ENCODE measurements at places on chromosomes 1 and 21.

DNA sequence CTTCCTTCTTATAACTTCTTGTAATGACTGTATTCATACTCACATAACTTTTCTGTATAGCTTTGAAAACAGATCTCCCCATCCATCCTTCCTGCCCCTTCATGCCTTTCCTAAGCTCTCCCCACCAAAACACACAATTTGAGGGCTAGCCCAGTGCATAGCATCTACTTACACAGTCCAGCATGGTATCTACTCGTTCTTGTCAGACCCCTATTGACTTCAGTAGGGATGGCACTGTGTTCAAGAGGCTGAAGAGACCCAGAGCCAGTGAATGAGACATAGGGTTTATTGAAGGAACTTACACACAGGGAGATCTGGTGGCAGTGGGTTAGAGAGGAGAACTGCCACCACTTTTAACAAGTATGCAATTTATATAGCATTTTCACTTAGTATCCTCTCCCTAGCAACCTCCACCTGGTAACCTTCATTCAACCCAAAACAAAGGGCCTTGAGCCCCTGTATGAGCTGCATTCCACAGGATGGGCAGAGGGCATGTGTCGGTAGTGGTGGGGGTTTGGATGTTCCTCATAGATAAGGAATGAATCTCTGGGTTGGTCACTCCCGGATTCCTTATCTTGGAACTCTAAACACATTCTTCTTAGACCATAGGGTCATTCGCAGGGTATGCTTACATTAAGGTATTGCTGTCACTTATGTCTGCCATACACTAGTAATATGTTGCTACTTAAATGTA, 64.9 kb upstream of the GNG12 start:
- DNase-seq: peak; percentile 83

GRCh38 chr1:210697185-210697584, 368.5 kb downstream of the HHAT start:
- DNase-seq: no peak

- peak; percentile 60 for DNase-seq
These were observed 3.1 kb downstream of the ACTA1 start for GRCh38 chr1:229430761-229431283.

GRCh38 chr1:110594456-110595352, 11.5 kb downstream of the KCNA2 start:
- no peak for DNase-seq

- no peak for DNase-seq
These were observed 32.3 kb downstream of the PROK1 start for GRCh38 chr1:110483308-110483685.

- DNase-seq: no peak
These were observed 243.6 kb downstream of the TM2D1 start for GRCh38 chr1:61481315-61481715.

DNA sequence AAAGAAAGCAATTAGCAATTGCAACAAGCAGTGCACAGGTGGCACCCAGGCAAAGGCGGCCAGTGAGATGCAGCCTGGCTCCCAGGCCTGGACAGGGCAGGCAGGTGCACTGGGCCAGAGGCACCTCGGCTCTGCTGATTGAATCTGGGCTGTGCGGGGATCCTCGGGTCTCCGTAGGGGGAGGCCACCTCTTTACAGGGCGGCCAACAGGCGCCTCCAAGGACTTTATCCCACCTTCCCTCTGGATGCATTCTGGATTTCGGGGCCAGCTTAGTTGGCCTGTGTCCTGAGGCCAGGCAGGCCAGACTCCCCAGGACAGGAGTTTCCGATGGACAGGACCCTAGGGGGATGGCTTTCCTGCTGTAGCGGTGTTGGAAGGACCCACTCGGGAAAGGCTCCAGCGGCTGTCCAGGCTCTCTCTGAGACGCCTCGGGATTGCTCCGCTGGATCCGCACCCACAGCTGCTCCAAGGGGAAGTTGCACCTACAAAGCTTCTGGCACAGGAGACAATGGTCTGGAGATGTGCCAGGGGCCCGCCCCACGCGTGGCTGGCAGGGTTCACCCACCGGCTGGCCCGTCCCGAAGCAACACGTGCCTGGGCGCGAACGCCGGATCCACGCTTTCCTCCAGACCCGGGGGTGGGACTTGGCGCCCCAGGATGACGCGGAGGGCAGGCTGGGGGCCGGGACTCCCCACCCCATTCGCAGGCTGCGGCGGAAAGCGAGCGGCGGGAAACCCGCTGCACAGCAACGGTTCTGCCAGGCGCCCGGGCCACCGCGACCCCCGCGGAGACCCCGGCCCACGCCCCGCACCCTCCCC, 810 bp downstream of the SLC19A1 start:
- peak; percentile 69 for DNase-seq

DNA sequence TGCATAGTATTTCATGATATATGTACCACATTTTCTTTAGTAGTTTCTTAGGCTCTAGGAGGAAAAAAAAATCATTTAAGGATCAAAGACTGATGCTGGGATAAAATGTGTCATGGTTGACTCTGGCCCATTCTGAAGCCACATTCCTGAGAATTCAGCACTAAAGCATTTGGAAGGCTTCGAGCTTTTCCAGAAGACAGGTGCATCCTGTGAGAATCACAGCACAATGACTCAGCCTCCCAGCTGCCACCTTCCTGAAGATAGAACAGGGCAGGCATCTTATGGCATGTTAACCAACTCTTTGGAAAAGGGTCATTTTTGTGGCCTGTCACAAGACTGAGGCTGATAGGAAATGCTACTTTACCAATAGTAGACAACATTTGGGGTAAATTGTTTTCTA, 359.9 kb downstream of the PCP4 start:
- no peak for DNase-seq

DNA sequence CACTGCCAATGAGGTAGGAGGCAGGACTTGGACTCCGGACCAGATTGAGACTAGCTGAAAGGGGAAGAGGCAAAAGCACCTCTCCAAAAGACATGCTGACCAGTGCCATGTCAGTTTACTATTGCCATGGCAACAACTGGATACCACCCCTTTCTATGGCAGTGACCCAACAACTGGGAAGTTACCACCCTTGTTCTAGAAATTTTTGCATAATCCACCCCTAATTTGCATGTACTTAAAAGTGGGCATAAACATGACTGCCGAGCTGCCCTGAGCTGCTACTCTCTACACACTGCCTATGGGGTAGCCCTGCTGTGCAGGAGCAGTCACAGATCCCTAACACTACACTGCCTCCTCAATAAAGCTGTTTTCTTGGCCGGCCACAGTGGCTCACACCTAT, 19.0 kb upstream of the SLC6A9 start:
- DNase-seq: no peak

GRCh38 chr1:16177306-16177705, 21.4 kb upstream of the EPHA2 start:
- DNase-seq: no peak

DNA sequence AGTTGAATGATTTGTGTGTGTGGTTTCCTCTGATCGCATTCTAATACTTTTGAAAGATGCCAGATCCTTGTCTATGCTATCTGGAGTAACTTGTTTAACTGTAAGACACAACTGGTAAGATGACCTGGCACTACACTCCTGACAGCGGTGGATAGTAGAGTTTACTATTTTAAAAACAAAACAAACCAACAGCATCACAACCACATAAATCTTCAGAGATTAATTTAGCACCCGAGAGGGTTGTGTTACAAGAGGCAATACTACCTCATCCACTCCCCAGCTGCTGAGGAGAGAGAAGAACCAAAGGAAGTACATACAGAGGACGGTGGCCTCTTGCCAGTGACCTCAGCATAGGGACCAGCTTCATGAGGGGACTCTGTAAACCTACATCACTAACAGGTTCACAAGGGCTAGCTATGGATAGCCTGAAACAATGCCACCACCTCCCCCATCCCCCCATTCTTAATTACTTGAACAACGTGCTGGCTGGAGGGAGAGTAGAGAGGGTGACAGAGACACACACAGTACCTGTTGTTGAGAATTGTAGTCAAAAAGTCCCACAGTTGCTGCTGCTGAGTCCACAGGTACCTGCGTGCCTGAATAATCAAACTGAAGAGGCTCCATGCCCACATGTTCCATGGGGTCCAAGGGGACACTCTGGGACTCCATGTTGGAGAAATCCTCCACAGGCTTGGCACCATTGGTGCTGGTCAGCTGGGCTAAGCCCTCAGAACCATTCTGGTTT, 73.5 kb downstream of the PUM1 start:
- DNase-seq: no peak

DNA sequence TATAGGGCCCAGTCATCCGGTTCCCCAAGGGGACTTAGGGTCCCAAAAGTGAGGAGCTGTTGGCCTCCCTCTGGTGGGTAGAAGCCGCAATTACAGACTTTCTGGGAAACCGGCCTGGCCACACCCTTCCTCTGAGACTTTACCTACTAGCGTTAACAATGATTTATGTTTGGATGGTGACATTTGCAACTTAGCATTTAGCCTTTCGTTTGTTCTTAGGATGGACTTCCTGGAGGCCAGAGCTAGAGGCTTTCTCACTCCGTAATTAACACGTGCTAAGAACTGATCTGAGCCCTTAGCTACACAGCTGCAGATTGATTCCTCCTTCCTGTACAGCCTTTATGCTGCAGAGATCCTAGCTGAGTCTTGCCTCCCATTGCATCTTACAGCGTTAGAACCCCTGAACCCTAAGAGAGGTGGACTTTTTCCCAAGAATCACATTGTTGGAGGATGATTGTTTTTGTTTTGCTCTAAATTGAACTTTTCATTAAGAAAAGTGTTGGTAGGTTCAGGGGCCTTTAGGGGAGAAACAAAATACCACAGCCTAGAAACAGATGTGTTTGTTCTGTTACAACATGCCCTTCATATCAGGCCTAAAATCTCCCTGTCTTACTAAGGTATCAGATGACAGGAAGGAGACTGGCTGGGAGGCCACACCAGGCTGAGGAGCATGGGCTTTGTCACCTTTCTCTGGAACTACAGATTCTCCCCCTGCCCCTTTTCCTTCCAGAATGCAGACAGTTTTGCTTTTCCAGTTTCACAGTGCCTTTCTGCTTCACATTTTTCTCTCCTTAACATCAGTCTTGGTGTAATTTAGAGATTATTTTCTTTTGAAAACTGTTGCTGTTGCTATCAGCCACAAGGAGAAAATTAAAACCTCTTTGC, 1.9 kb downstream of the S100A11 start:
- peak; percentile 96 for DNase-seq

DNA sequence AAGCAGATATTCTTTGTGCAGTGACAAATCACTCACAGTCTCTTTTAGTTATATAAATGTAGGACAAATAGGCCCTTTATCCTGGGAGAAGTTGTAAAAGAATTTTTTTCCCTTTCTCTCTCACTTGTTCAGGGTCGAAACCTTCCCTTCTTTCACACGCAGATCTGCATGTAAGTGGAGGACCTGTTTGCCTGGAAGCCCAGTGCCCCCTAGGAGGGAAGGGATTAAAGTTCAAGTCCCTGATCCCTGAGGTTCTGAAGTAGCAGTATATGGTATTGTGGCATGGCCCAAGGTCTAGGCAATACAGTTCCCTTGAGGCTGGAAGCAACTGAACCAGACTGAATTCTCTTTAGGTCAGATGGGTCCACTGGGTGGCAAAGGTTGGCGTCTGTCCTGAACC, 48.6 kb upstream of the PTGFRN start:
- no peak for DNase-seq

- peak; percentile 48 for DNase-seq
These were observed 49.8 kb downstream of the GREM2 start for GRCh38 chr1:240562111-240562590.

- no peak for DNase-seq
These were observed 54.7 kb upstream of the ZRANB2 start for GRCh38 chr1:71135571-71135970.

DNA sequence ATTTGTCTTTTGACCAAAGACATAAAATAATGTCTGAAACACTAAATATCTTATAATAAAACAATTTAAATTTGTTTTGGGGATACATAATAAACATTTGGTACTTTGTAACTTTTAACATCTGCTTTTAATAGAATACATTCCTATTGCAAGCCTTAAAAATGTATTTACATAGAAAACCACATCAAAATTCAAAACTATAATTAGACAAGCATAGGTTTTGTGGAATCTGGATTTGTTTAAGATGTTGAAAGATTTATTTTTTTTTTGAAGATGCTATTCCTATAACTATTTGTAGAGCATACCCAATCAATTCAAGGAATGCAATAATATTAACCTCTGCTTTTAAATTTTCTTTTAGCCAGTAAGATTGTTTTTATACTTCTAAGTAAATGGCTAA, 125.7 kb downstream of the FMN2 start:
- no peak for DNase-seq

DNA sequence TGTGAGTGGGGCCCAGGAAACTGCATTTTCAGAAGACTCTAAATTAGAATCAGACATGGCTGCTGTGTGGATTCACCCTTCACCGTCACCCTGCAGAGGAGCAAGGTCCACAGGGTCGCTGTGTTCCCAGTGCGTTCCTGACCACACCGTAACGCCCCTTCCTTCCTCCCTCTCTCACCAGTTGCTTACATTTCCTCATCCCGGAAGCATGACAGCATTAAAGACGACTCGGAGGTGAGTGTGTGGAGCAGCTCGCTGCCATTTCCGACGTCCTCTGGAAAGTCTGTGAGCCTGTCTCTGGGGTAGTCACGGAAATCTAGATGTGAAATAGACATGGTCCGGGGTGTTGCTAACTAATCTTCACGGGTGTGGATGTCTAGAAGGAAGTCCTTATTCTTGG, 45.9 kb downstream of the FAAP20 start:
- DNase-seq: no peak

DNA sequence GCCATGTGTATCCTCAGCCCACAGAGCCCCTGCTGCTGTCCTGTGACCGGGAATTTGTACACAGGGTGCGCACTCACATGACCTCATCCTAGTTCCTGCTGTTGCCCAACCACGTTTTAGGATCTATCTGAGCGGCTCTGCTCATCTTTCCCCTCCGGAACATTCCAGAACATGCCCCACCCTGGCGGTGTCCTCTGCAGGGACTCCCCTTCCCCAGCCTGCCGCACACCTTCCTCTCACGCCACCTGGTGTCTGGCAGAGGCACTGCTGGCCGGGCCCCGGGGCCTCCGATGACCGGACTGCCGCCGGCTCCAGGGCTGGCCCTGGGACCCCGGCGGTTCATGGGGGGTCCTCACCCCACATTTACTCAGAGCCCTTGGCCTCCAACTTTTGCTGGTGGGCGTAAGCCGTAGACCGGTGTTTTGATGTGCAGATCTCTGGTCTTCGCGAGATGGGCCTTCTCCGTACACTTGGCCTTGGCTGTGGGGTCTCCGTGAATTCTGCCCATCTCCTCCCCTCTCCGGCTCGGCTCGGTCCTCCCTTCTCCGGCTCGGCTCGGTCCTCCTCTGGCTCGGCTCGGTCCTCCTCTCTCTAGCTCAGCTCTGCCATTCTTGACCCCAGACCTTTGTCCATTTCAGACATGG, 29.5 kb downstream of the ARHGEF16 start:
- peak; percentile 47 for DNase-seq
